Sigmoid colon (tissue), 7 donors: ENCODE measurements at places on chromosomes 5 and 9. TPM values are rescaled to one million over a fixed set of nuclear protein-coding genes. Genes with fewer than 3 reads are reported as not detected.

The PDCD1LG2 gene
- 1.2 TPM for polyA plus RNA-seq

The SPINK6 gene
- not detected for polyA plus RNA-seq

The QRFP gene
- not detected for polyA plus RNA-seq

The SLC6A19 gene
- 6.6 TPM for polyA plus RNA-seq

The PDGFRB gene
- polyA plus RNA-seq: 26.7 TPM

DNA sequence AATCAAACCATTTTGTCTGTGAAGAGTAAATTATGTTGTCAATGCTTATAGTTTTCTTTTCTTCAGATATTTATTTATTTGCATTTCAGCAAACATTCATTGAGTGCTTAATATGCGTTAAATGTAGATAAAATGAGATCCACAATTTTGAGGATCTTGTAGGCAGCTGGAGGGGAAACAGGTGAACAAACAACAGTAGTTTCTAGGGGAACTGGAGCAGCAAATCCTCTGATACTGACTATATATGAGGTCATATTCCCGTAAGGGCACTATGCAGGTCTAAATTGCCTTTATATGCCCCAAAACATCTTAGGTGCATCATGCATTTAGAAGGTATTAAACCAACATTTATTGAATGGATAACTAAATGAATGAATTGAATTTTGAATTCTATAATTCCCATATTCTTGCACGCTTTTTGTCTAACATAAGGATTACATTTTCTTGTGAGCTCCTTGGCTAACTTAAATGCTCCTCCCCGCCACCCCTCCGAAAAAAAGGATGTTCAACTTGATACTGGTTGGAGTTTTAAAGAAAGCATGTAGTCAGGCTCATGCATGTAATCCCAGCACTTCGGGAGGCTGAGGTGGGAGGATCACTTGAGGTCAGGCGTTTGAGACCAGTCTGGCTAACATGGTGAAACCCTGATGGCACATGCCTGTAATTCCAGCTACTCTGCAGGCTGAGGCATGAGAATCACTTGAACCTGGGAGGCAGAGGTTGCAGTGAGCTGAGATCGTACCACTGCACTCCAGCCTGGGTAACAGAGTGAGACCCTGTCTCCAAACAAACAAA lies 299.8 kb downstream of the TMEM38B start:
- H3K4me1 ChIP-seq: no peaks in the 10 kb centered on the region
- H3K27me3 ChIP-seq: no peaks in the 10 kb centered on the region
- no peaks in the 10 kb centered on the region for H3K36me3 ChIP-seq
- no peak for DNase-seq
- no peak overlapping the region for H3K27ac ChIP-seq

DNA sequence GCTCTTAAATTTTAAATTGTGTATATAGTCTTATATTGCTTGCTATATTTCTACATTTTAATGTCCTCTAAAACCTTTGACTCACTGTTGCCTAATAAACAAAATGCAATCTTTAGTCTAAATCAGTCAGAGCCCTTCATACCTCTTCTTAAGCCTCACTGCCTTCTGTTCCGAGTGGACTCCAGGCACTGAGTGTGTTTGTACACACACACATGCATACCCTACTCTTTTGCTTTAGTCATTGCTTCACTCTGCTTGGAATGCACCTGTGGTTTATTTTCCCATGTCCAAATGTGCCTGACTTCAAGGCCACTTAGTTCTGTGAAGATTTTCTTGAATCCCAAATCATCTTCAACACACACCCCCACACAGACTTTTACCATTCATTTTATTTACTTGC lies 60.9 kb downstream of the SLC12A2 start:
- no peak for DNase-seq
- H3K4me3 ChIP-seq: no peak overlapping the region
- no peaks in the 10 kb centered on the region for H3K27me3 ChIP-seq
- H3K27ac ChIP-seq: no peak overlapping the region

GRCh38 chr5:51664491-51665250 lies 281.4 kb downstream of the ISL1 start:
- no peaks in the 10 kb centered on the region for H3K27me3 ChIP-seq
- no peak overlapping the region for H3K4me3 ChIP-seq
- H3K27ac ChIP-seq: no peak overlapping the region
- no peaks in the 10 kb centered on the region for H3K36me3 ChIP-seq
- DNase-seq: no peak
- no peaks in the 10 kb centered on the region for H3K4me1 ChIP-seq

GRCh38 chr9:14783358-14783757 lies 60.8 kb upstream of the CER1 start:
- H3K27me3 ChIP-seq: no peaks in the 10 kb centered on the region
- H3K4me3 ChIP-seq: no peak overlapping the region
- no peak overlapping the region for H3K27ac ChIP-seq
- H3K4me1 ChIP-seq: no peaks in the 10 kb centered on the region
- peaks cover 37% of the 10 kb centered on the region for H3K36me3 ChIP-seq

GRCh38 chr9:4939118-4939561 lies 45.9 kb upstream of the JAK2 start:
- no peaks in the 10 kb centered on the region for H3K4me1 ChIP-seq
- DNase-seq: no peak
- no peak overlapping the region for H3K27ac ChIP-seq

- peaks cover 13% of the 10 kb centered on the region for H3K4me1 ChIP-seq
- H3K36me3 ChIP-seq: no peaks in the 10 kb centered on the region
- no peak overlapping the region for H3K27ac ChIP-seq
Observed at GRCh38 chr9:77815260-77815659, 167.1 kb upstream of the GNA14 start.

DNA sequence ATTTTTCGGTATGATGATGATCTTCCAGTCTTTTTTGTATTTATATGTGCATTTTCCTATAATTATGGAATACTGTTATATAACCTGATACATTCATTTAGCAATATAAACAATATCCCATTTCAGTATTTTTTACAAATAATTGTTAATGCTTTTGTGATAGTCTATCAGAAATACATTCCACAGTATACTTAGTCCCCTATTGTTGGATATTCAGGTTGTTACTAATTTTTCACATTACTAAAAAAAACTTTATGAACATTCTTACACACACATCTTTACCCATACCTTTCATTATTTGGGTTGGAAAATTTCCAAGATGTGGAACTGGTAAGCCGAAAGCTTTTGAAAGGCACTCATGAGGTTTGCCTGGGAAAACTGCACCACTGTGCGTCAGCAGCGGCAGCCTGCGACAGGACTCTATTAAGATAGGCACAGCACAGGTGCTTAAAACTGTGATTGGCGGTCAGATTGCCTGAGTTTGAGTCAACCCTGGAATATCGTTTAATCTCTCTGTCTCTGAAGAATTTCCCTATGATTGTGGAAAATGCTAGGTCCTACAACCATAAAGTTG lies 147.5 kb upstream of the ERCC6L2 start:
- DNase-seq: no peak

DNA sequence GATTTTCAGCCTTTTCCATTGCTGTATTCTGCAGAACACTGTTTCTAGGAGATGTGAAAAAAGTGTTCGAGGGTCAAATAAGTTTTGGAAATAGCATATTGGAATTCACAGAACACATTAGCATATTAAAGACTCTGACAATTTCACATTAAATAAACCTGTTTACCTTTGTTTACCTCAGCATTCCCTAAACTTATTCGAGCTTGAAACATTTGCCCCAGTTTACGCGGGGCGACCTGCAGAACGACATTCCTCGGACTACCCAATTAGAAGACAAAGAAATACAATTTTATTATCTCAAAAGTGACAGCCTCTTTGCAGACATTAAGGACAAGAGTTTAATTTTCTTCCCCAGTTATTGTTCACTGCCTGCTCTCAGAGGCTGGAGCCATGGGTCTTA lies 110.3 kb upstream of the NFIB start:
- no peaks in the 10 kb centered on the region for H3K36me3 ChIP-seq
- no peak overlapping the region for H3K27ac ChIP-seq
- H3K4me3 ChIP-seq: no peak overlapping the region
- DNase-seq: no peak
- peaks cover 13% of the 10 kb centered on the region for H3K4me1 ChIP-seq

- no peak overlapping the region for H3K4me3 ChIP-seq
- H3K4me1 ChIP-seq: no peaks in the 10 kb centered on the region
- H3K27ac ChIP-seq: no peak overlapping the region
- no peaks in the 10 kb centered on the region for H3K27me3 ChIP-seq
- no peaks in the 10 kb centered on the region for H3K36me3 ChIP-seq
Observed at GRCh38 chr9:18333157-18333556, 140.8 kb upstream of the ADAMTSL1 start.

GRCh38 chr5:153459051-153459743 lies 31.3 kb upstream of the GRIA1 start:
- H3K27me3 ChIP-seq: no peaks in the 10 kb centered on the region
- H3K36me3 ChIP-seq: no peaks in the 10 kb centered on the region
- H3K4me3 ChIP-seq: no peak overlapping the region

DNA sequence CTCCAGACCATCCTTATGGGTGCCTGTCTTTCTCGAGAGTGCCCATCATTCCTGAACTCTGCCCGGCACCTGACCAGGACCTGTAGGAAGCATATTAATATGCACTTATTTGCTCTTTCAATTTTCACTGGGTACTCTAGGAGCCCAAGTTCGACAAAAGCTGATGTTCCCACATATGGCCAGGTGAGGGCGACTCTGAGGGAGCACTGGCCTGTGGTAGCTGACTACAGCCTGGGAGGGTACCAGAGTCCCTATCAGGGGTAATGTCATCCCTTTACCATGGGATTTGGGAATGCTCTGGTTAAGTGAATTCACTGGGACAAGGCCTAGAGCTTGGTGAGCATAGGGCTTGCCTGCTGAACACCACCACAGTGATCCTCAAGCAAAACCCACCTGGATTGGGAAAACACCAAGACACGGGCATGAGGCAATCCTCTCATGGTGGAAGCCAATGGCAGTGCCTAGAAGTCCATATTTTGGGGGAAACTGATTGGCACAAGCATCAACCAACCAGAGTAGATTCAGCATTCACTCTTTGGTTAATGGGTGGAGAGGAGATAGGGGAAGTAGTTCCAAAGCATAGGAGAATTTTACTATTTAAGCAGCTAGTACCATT lies 112.2 kb downstream of the MTX3 start:
- H3K27ac ChIP-seq: no peak overlapping the region
- H3K36me3 ChIP-seq: no peaks in the 10 kb centered on the region
- no peak for DNase-seq

DNA sequence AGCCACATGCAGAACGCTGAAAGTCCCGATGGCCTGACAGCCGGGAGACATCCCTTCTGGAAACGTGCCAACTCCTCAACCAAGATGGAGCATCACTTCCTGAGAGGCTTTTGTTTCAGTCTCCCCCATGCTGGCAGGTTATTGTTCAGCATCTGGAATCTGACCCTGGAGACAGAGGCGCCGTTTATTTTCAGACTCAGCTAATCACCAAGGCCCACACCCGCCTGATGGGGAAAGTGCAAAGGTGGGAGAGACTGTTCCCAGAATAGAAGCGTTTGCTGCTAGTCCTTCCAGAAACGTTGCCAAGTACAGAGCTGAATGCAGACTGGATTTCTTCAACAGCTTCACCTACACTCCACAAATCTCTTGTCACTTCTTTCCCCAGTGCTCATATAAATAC lies 41.8 kb upstream of the S1PR3 start:
- H3K4me1 ChIP-seq: peaks cover 43% of the 10 kb centered on the region
- H3K27ac ChIP-seq: peak overlapping the region; percentile 24
- no peaks in the 10 kb centered on the region for H3K27me3 ChIP-seq
- DNase-seq: peak; percentile 78
- no peak overlapping the region for H3K4me3 ChIP-seq
- H3K36me3 ChIP-seq: no peaks in the 10 kb centered on the region

GRCh38 chr5:138989720-138990119 lies 114.6 kb upstream of the LRRTM2 start:
- H3K36me3 ChIP-seq: no peaks in the 10 kb centered on the region
- no peaks in the 10 kb centered on the region for H3K4me1 ChIP-seq
- no peak for DNase-seq
- H3K27ac ChIP-seq: no peak overlapping the region
- no peak overlapping the region for H3K4me3 ChIP-seq

DNA sequence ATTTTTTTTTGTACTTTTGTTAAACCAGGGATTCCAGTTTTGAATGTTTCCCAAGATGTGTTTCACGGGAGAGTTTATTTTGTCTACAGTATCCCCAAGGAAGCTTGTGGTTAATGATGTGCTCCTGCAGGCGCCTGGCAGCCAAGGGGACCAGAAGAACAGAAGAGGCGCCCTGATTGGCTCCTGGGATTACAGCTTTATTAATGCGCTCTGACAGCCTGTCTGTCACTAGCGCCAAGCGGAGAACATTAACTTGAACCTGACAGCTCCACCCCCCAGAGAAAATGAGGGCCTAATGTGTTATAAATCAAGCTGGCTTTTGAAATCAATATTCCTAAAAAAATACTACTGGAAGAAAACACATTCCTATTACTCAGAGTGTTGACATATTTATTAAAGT lies 5.0 kb upstream of the FBXL7 start:
- DNase-seq: no peak
- no peaks in the 10 kb centered on the region for H3K4me1 ChIP-seq
- no peaks in the 10 kb centered on the region for H3K27me3 ChIP-seq
- no peak overlapping the region for H3K4me3 ChIP-seq

DNA sequence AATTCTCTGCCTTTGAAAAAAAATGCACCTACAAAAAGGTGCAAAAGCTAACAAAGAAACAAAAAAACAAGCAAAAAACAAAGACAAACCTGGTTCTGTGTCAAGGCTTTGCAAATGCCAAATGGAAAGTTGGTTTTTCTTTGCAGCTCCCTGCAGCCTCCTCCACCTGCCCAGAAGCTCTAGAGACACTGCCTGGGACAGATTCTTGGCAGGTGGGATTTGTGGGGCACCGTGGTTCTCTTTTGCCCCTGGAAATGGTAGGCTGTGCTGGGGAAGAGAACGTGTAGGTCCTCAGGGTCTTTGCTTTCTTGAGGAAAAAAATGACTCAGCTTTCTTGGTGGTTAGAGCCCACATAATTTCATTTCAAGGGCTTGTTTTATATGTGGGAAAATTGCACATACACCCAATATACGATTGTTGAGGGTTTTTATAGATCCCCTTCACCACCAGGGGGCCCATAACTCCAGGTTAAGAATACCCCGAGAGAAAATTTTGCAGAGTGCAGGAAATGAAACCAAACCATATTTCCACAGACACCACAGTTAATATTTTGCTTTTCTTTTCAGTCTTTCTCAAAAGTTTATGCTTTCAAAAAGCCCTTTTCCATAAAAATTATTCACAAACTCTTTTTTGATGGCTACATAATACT lies 58.7 kb downstream of the NXNL2 start:
- no peak for DNase-seq
- no peaks in the 10 kb centered on the region for H3K27me3 ChIP-seq
- H3K27ac ChIP-seq: no peak overlapping the region
- no peak overlapping the region for H3K4me3 ChIP-seq
- H3K4me1 ChIP-seq: no peaks in the 10 kb centered on the region
